ENCODE measurements at places on chromosomes 12 and 14.

DNA sequence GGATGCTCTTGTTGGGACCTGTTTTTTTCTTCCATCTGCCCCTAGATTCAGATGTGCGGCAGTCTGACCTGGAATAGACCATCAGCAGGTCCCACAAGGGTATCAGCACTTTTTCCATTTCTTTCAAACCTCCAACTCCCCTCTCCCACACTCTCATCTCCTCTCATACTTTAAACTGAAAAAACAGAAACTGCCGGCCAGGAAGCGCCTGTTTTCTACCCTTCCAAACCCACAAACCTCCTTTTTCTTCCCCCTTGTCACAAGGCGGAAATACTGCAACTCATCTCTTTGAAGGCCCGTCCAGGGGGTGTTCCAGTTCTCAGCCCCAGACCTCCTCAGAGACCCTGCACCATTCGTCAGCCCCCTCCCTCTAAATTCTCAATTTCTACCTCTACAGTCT lies 62.5 kb upstream of the FKBP4 start:
- DNase-seq, result no peak

GRCh38 chr12:78209846-78210505 lies 379.3 kb downstream of the NAV3 start:
- no peak for DNase-seq

- no peak for DNase-seq
Observed at GRCh38 chr12:106487664-106488063, 95.1 kb upstream of the RFX4 start.

- DNase-seq, result no peak
Observed at GRCh38 chr12:67414011-67414715, 145.0 kb downstream of the CAND1 start.

- no peak for DNase-seq
Observed at GRCh38 chr12:114395755-114396152, 10.2 kb downstream of the TBX5 start.

DNA sequence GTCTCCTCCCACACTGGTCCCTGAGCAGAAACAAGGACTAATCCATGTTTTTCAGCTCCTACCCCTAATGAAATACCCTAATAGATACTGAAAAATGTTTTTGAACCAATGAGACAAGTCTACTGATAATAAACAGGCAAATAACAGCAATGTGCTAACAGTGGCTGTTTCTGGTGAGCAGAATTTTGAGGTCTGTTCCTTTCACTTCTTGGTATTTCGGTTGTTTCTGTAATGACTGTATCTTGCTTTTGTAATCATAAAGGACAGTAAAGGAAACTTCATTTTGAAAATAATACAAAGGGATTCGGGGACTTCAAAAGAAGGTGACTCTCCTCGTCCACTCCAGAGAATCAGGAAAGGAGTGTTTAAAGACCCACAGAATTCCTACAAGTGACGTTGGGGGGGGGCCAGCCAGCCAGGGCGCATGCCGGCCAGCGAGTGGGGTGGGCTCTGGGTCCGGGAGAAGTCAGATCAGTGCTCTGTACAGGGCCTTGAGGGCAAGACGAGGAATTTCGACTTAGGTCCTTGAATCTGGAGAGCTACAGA lies 1.1 kb upstream of the CD9 start:
- no peak for DNase-seq

- DNase-seq, result no peak
Observed at GRCh38 chr12:101480849-101481248, 5.7 kb downstream of the SPIC start.

DNA sequence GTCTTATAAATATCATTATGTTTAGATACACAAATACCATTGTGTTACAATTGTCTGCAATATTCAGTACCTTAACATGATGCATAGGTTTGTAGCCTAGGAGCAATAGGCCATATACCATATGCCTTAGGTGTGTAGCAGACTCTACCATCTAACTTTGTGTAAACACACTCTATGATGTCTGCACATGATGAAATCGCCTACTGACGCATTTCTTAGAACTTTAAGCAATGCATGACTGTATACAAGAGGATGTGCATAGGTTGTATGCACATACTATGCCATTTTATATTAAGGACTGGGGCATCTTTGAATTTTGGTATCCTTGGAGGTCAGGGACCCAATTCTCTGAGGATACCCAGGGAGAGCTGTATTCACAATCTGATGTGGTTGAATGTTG lies 10.1 kb upstream of the BTG1 start:
- DNase-seq, result no peak

DNA sequence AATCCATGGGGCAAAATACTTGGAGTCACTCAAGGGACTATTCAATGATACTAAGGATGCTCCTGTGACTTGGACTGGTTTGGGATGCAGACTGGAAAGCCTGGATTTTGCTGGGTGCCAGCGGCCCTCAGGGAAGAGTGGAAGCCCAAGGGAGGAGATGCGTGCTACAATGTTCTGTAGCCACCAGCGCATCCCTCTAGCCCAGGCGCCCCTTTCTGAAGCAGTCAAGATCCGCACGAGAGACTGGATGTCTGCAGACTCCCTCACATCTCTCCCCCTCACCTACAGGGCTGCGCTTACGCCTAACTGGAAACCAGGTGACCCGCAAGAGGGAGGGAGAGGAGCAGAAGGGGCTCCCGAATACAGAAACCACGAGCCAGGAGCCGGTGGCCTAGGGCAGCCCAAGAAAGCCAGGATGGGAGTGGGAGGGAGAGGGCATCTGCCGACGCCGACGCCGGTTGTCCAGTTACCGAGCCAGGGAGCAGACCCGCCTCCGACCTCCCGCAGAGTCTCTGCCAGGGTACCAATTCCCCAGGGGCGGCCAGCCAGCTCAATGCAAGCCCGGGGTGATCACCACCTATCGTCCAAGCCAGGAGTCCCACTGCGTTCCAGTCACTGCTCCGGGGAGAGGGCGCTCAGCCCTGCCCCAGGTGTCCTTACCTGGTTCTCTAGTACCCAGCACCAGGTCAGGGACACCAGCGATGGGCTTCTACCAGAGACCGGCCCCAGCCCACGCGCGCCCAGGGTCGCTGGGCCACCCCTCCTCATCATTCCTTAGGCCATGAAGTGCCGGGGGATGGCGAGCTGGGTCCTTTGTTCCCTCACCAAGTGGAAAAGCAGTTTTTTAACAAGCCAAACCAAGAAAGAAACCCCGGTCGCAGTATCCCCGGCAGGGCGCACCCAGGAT lies 1.2 kb downstream of the NTN4 start:
- DNase-seq, result no peak

DNA sequence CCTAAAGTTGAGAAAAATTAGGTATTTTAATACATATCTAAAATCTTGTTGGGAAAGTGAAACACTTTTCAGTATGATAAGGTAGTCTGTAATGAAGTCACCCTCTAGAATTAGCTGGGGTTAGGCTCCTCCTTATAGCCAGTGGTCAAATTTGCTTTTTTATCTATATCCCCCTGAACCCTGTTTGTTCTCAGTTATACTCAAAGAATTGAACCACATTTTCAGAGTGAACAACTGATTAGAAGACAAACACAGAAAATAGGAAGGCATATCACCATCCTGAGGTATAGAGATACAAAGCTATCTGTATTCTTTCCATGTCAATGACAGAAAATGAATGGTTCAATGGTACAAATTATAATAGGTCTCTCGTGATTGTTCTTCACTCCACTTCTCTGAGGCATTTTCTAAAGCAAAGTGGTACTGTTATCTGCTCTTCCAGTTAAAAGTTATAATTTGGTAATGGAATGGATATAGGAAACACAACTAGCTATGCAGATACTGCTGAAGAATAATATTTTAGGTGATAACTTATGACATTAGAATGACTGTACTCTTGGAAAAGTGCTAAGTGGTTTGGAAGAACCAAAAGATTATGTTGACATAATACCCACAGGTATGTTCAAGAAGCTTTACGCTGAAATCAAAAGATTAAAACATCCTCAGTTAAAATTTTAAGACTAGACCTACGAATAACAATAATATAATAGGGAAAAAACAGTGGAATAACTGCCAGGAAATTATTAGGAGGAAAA lies 27.6 kb downstream of the WASHC3 start:
- DNase-seq, result no peak

- no peak for DNase-seq
Observed at GRCh38 chr12:77031745-77032144, 33.6 kb downstream of the E2F7 start.

GRCh38 chr12:102498471-102498870 lies 18.1 kb upstream of the IGF1 start:
- no peak for DNase-seq

- no peak for DNase-seq
Observed at GRCh38 chr12:9792185-9792900, 31.6 kb upstream of the CD69 start.

- no peak for DNase-seq
Observed at GRCh38 chr12:130977743-130978095, 24.0 kb downstream of the ADGRD1 start.
